ENCODE measurements at places on chromosomes 1 and 21.

DNA sequence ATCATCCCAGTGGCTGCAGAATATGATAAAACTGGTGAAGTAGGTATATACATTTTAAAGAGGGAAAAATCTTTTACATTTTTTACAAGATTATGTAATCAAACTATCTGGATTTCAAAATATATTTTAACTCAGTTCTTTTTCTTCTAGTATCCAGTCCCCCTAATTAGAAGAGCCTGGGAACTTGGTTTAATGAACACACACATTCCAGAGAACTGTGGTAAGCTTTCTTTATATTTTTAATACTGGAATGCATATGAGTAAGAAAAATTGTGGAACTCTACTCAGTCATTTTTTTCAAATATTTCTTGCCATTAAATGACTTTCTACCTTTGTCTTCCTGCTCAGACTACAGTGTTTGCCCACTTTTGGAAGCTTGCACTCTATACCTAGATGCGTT is 8.2 kb downstream of the ACADM start:
- no peak for DNase-seq

- no peak for DNase-seq
These were observed 16.8 kb upstream of the POFUT2 start for GRCh38 chr21:45304476-45304830.

- no peak for DNase-seq
These were observed 355.5 kb downstream of the HLX start for GRCh38 chr1:221234791-221235190.

- no peak for DNase-seq
These were observed 96.0 kb upstream of the DUSP10 start for GRCh38 chr1:221837896-221838295.

GRCh38 chr1:11929849-11930248 is 3.6 kb upstream of the KIAA2013 start:
- DNase-seq: peak; percentile 90

DNA sequence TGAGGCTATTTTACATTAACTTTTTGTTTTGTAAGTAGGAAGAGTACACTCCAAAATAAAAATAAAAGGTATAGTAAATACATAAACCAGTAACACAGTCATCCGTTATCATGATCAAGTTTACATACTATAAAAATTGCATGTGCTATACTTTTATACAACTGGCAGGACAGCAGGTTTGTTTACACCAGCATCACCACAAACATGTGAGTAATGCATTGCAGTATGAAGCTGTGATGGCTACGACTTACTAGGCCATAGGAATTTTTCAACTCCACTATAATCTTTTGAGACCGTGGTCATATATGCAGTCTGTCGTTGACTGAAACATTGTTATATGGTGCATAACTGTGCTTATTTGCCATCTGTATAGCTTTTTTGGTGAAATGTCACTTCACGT is 106.2 kb downstream of the CENPF start:
- no peak for DNase-seq

GRCh38 chr1:196464480-196464941 is 143.7 kb downstream of the KCNT2 start:
- no peak for DNase-seq

- DNase-seq: no peak
These were observed 6.3 kb downstream of the MECR start for GRCh38 chr1:29224356-29224837.

- DNase-seq: no peak
These were observed 53.8 kb downstream of the PRDM2 start for GRCh38 chr1:13753636-13754402.

DNA sequence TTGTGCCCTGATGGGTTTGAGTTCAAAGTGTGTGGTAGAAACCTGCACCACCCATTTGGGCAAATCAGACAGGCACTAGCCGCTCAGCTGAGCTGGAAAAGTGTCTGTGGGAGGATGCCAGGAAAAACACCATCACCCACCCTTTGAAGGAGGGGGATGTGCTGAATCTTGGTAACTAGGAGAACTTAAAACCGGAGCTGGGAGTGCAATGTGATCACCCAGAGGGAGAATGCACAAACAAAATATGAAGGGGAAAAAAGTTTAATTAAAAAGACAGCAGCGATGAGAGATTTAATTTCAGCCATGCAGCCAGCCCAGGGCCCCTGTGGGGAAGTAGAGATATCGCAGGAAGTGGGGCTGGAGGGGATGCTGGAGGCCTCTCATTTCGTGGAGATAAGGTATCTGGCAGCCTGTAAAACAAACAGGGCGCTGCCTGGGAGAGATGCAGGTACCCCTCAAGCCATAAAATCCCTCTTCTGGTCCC is 86.8 kb upstream of the BCAR3 start:
- DNase-seq: no peak

GRCh38 chr21:46425041-46425440 is 33.6 kb upstream of the DIP2A start:
- no peak for DNase-seq

DNA sequence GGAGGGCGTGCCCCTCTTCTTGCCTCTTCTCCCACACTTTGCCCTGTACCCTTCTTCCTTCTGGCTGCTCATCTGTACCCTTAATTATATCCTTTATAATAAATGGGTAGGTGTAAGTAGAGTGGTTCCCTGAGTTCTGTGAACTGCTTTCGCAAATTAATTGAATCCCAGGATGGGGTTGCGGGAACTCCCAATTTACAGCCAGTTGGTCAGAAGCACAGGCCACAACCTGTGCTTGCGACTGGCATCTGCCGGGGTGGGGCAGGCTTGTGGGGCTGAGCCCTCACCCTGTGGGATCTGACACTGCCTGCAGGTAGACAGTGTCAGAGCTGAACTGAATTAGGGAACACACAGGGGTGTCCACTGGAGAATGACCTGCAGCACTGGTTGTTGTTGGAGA is 244.9 kb downstream of the KCNJ6 start:
- DNase-seq: no peak

Measured in mucosa of descending colon (tissue), 3 donors.